ENCODE measurements at places on chromosomes 12 and 14. TPM values are rescaled to one million over a fixed set of nuclear protein-coding genes. Genes with fewer than 3 reads are reported as not detected.
A peak's percentile ranks its signal among the peaks of the same experiment; 100 is the strongest.

DNA sequence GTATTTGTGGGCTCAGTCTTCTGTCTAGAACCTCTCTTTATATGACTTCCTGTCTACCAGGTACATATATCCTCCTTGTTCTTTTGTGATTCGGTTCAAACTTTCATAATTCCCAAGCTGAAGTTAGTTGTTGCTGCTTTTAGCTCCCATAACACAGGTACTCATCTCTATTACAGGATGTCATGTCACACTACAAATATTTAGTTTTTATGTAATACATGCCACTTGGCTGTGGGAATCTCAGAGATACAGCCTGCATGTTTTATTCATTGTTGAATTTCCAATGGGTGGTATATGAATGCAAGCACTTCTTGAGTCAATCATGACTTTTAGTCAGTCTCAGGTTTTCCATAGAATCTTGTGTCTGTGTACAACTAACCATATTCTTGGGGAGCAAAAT, 122.7 kb downstream of the SINHCAF start:
- no peak overlapping the region for H3K27ac ChIP-seq
- H3K4me3 ChIP-seq = no peak overlapping the region
- H3K4me1 ChIP-seq = peaks cover 36% of the 10 kb centered on the region
- H3K36me3 ChIP-seq = no peaks in the 10 kb centered on the region

- no peaks in the 10 kb centered on the region for H3K27me3 ChIP-seq
- no peak overlapping the region for H3K27ac ChIP-seq
- DNase-seq = no peak
- H3K4me1 ChIP-seq = peaks cover 47% of the 10 kb centered on the region
Measured at GRCh38 chr14:89277203-89277602, 139.8 kb downstream of the FOXN3 start.

- H3K4me3 ChIP-seq = no peak overlapping the region
- DNase-seq = no peak
- H3K27ac ChIP-seq = no peak overlapping the region
- H3K4me1 ChIP-seq = no peaks in the 10 kb centered on the region
- no peaks in the 10 kb centered on the region for H3K36me3 ChIP-seq
- peaks cover 20% of the 10 kb centered on the region for H3K27me3 ChIP-seq
Measured at GRCh38 chr14:105165761-105166485, 2.7 kb downstream of the JAG2 start.

DNA sequence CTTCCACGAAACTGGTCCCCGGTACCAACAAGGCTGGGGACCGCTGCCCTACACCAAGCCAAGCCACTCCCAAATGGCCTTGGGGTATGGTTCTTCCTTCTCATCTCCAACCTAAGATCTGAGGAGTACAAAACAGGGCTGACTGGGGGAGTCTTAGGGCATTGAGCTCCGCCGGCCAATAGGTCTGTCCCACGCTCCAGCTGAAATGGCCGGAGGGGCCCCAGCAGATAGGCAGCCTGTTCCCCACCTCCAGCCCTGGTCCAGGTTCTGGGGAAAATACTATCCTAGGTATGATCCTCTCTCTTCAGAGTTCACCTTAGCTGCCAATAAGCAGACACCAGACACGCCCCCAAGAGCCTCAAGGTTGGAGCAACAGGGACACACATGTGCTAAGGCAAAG, 90.2 kb downstream of the ACTN1 start:
- peaks cover 36% of the 10 kb centered on the region for H3K36me3 ChIP-seq
- no peak for DNase-seq
- no peaks in the 10 kb centered on the region for H3K27me3 ChIP-seq
- no peaks in the 10 kb centered on the region for H3K4me1 ChIP-seq
- H3K27ac ChIP-seq = no peak overlapping the region
- H3K4me3 ChIP-seq = no peak overlapping the region

DNA sequence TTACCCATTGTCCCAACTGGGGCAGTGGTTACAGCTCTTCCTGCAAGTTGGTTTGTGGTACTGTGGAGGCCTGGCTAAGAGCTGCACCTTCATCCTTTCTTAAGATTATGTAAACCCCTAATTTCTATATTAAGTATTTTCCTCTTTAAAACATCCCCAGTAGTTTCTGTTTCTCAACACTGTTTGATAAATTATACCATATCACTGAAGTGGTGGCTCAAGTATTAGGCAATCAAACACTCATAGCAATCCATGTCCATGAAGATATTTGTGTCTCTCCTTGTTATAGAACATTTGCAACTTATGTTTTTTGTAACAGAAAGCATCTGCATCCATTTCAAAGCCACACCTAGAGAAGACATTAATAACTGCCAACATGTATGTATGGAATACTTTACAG, 31.8 kb downstream of the ATXN3 start:
- no peak overlapping the region for H3K4me3 ChIP-seq
- H3K27ac ChIP-seq = no peak overlapping the region
- peaks cover 21% of the 10 kb centered on the region for H3K36me3 ChIP-seq
- no peaks in the 10 kb centered on the region for H3K4me1 ChIP-seq

- H3K27ac ChIP-seq = no peak within 1 kb of the TSS
- H3K4me3 ChIP-seq = peak within 1 kb of the TSS; percentile 82
Measured at GRCh38 chr12:119593578-119594398, at the start of gene TMEM233. Gene TMEM233, plus strand, starts transcription at chr12:119593774. Its CDS starts 75 bp downstream, at chr12:119593849.

DNA sequence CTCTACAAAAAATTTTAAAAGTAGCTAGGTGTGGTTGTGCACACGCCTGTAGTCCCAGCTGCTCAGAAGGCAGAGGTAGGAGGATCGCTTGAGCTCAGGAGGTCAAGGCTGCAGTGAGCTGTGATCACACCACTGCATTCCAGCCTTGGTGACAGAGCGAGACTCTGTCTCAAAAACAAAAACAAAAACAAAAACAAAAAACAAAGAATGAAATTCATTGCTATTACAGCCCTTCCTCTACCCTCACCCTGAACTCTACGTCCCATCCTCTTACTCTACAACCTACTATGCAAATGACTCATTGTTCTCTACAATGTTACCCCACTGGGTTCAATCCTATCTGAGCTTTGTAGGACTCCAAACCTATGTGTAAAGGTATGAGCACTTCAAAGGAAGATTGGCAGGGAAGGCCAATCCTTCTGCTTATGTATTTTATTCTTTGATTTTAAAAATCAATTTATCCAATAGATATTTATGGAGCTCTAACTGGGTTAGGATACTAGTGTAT, 39.3 kb downstream of the NINJ2 start:
- peak; percentile 67 for DNase-seq
- no peak overlapping the region for H3K27ac ChIP-seq
- no peaks in the 10 kb centered on the region for H3K36me3 ChIP-seq
- no peaks in the 10 kb centered on the region for H3K27me3 ChIP-seq
- no peak overlapping the region for H3K4me3 ChIP-seq

- H3K4me3 ChIP-seq = peak overlapping the region; percentile 73
- H3K27me3 ChIP-seq = no peaks in the 10 kb centered on the region
- no peak for DNase-seq
Measured at GRCh38 chr14:60095231-60095630, 3.5 kb downstream of the PCNX4 start.

- no peaks in the 10 kb centered on the region for H3K36me3 ChIP-seq
- H3K4me3 ChIP-seq = no peak overlapping the region
- DNase-seq = no peak
- no peak overlapping the region for H3K27ac ChIP-seq
- H3K4me1 ChIP-seq = no peaks in the 10 kb centered on the region
- H3K27me3 ChIP-seq = no peaks in the 10 kb centered on the region
Measured at GRCh38 chr12:82523996-82524395, 162.7 kb upstream of the TMTC2 start.

DNA sequence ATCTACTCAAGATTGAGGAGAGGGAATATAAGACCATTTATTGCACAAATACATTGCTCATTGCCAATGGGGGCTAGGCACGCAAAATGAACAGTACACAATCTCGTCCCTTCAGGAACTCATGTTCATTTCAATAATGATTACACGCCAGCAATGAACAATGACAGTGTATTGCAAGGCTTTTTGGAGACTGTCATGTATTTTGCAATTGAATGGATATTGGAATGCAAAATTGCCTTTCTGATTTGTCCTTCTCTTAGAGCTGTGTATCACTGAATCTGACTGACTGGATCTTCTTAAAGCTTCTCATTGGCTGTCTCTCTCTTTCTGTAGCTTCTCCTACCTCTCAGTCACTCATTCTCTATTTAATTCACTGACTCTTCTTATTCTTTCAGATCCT, 400.2 kb upstream of the DCN start:
- H3K27me3 ChIP-seq = no peaks in the 10 kb centered on the region
- no peak overlapping the region for H3K4me3 ChIP-seq
- no peaks in the 10 kb centered on the region for H3K36me3 ChIP-seq
- no peak for DNase-seq
- no peak overlapping the region for H3K27ac ChIP-seq

DNA sequence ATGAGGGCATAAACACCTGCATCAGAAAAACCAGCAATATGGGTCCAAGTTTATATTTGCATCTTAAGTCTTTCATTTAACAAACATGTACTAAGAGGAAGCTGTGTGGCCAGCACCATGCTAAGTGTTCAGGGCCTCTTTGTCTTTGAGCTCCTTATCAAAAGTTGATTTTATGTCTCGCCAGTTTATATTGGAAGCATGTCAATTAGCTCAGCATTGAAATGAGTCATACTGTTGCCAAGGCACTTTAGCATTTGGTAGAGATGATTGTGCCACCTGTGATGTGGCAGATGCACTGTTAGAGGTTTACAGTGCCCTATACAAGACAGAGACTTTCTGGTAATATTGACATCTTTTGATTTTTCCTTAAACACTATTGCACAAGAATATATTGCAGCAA, 68.5 kb downstream of the BHLHE41 start:
- no peaks in the 10 kb centered on the region for H3K36me3 ChIP-seq
- H3K4me1 ChIP-seq = peaks cover 4% of the 10 kb centered on the region
- H3K4me3 ChIP-seq = no peak overlapping the region
- no peak overlapping the region for H3K27ac ChIP-seq
- H3K27me3 ChIP-seq = no peaks in the 10 kb centered on the region

DNA sequence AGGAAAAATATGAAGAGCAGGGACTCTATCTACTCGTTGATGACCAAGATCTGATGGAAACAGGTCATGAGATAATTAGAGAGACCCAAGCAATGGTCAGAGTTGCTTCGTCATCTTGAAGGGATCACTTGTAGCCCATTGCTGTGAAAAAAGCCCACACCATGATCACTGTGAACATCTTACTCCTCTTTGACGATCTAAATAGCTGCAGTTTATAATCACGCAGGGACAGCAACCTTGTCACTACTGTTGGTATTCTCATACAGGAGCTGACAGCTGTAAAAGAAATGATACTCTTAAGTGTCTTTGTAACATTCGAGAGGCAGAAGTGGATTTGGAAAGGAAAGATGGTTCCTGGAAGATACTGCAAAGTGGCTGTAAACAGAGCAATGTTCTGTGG, 33.7 kb upstream of the RERGL start:
- no peaks in the 10 kb centered on the region for H3K27me3 ChIP-seq
- no peak for DNase-seq
- no peaks in the 10 kb centered on the region for H3K4me1 ChIP-seq
- no peaks in the 10 kb centered on the region for H3K36me3 ChIP-seq
- H3K4me3 ChIP-seq = no peak overlapping the region

- H3K4me3 ChIP-seq = no peak overlapping the region
- no peak overlapping the region for H3K27ac ChIP-seq
- H3K36me3 ChIP-seq = no peaks in the 10 kb centered on the region
- H3K27me3 ChIP-seq = no peaks in the 10 kb centered on the region
- no peak for DNase-seq
- H3K4me1 ChIP-seq = no peaks in the 10 kb centered on the region
Measured at GRCh38 chr12:75528272-75528671, 16.9 kb upstream of the KRR1 start.

DNA sequence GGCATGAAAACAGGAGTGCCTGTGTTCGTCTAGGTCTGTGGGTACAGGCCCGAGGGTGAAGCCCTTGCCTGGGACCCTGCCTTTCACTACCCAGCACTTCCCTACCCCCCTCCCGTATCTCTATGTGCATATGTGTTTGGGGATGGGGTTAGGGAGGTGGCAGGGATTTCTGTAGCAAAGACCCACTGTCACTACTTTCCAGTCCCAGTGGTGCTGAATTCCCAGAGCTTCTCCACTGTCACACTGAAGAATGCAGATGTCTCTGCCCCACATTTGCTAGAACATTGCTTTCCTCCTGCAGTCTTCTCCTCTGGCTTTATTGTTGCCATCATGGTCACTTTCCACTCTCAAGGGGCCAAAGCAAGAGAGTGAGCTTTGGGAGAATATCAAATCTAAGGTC, 203.9 kb downstream of the MYRFL start:
- no peak overlapping the region for H3K4me3 ChIP-seq
- no peaks in the 10 kb centered on the region for H3K36me3 ChIP-seq
- peak; percentile 13 for DNase-seq
- H3K27ac ChIP-seq = no peak overlapping the region
- no peaks in the 10 kb centered on the region for H3K27me3 ChIP-seq

GRCh38 chr12:27861428-27862167, 81.6 kb upstream of the MANSC4 start:
- no peak for DNase-seq
- no peak overlapping the region for H3K27ac ChIP-seq
- H3K27me3 ChIP-seq = no peaks in the 10 kb centered on the region
- H3K36me3 ChIP-seq = no peaks in the 10 kb centered on the region
- H3K4me1 ChIP-seq = no peaks in the 10 kb centered on the region

- H3K27me3 ChIP-seq = no peaks in the 10 kb centered on the region
- H3K27ac ChIP-seq = no peak overlapping the region
- H3K36me3 ChIP-seq = no peaks in the 10 kb centered on the region
- no peak overlapping the region for H3K4me3 ChIP-seq
- peaks cover 7% of the 10 kb centered on the region for H3K4me1 ChIP-seq
Measured at GRCh38 chr12:104736307-104736706, 221.8 kb downstream of the SLC41A2 start.

DNA sequence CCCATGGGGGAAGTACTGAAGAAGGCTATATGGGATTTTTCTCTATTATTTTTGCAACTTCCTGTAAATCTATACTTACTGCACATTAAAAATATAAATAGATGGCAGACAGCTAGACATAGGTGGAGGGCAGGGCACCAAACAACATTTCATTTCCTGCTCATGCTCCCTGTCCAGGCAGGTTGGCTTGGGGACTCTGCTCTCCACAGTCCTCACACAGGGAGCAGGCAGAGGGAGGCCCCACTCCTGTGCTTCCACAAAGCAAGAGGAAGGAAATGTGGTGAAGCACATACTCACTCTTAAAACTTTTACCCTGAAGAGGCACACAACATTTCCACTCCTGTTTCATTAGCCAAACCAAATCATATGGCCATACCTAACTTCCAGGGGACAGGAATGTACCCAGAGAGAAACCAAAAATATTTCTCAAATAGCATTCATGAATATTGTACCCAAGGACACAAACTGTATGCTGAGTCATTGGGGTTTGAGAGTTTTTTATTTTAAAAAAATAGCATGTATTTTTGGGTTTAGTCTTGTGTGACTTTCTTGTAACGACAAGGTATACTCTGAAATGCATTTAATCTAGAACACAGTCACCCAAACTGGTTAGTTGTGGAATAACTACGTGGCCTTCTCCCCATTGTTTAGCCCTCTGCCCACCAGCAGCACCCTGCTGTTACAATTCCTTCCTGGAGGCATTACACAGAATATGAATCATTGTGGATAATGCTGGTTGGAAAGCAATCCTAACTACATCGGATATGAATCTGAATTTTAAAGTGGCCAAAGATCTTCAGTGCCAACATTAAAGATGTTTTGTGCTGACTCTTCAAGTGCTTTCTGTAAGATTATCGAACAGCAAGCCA, 40.9 kb downstream of the RTN1 start:
- H3K4me1 ChIP-seq = peaks cover 22% of the 10 kb centered on the region
- no peaks in the 10 kb centered on the region for H3K36me3 ChIP-seq
- DNase-seq = no peak
- H3K4me3 ChIP-seq = no peak overlapping the region
- no peak overlapping the region for H3K27ac ChIP-seq

The OAS1 gene
- not detected for total RNA-seq

The GNG2 gene
- total RNA-seq = 19.0 TPM

The ZBTB25 gene
- 8.0 TPM for total RNA-seq

The OLR1 gene
- not detected for total RNA-seq

The FOXM1 gene
- 98.1 TPM for total RNA-seq

The RIMBP2 gene
- not detected for total RNA-seq

The EVL gene
- total RNA-seq = 50.5 TPM

The CCDC175 gene
- not detected for total RNA-seq

The MMP14 gene
- 48.9 TPM for total RNA-seq
